ENCODE measurements at places on chromosomes 4 and X.

DNA sequence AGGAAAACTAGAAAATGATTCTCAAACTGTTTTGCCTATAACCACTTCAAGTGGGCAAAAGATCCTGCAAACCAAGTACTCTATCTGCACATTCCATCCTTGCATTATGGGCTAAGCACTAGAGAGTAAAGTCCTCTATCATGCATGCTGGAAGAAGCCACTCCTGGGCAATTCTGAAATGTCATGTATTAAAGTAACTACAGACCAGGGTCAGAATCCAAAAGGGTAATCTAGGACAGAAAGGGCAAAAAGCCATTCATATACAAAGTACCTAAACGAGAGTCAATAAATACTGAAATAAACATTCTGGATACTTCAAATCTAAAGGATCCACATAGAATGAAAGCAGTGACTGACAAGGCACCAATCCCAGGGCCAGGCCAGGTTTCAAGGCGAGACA is 1.0 kb downstream of the SNX12 start:
- no peak for DNase-seq

DNA sequence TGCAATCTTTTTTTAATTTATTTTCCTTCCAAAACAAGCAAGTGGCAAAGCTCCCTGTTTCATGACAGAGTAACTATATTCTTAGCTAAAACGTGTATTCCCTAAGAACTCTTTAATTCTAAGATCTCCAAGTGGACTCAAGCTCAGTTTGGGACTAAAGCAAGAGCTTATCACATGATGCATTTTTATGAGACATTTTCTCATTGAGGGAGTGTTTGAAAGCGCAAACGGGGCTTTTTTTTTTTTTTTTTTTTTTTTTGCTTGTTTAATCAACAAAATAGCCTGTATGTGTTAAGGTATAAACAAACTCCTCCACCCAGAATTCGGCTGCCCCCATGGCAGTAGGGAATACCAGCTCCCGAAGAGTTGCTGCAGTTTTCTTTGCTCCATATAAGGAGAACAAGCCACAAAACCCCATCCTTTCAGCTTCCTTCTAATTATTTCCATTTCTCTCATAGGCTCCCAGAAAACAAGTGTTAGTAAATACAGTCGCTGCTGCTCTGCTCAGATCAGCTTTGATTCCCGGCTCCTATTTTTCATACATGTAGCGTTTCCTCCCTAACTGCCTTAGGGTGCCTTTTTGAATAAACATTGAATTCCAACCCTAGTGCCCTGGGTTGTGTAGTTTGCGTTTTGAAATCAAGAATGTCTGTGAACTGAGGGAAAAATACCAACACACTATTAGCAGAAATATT is 669 bp upstream of the PPARGC1A start:
- DNase-seq: no peak

DNA sequence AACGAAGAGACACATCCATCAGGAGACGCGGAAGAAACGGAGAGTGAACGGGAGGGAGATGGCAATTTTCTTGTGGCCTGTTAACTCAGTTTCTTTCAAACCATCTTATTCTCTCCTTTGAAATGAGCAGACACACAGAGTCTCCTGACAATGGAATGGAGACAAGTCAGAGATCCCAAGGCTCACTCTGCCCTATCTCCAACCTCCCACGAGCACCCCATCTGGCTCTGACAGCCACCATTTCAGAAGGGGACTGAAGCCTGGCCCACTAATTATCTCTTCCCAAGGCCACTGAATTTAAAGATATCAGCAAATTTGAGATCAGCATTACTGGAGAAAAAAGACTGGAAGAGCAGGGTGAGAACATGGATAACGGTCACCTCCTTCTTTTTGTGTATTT is 215.6 kb downstream of the DHX15 start:
- no peak for DNase-seq

GRCh38 chr4:159764343-159764952 is 661.6 kb downstream of the RAPGEF2 start:
- peak; percentile 22 for DNase-seq

DNA sequence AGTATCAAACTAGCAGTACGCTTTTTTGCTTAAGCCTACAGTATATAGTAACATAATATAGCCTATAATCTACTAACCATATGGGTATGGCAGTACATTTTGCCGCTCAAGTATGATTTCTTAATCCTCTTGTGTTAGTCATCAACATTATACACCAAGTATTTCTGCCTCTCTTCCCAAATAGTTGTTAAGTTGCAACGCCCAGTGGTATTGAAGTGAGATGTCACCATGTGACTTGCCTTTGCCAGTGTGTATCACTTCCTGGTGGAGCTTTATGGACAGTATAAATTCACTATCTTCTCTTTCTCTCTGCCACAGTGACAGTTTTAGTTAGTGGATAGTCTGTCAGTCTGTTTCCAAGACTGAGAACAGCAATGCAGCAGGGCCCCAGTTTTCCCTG is 535.5 kb downstream of the PDHA2 start:
- DNase-seq: no peak

GRCh38 chr4:75633846-75634245 is 3.5 kb upstream of the CDKL2 start:
- DNase-seq: peak; percentile 59

- peak; percentile 21 for DNase-seq
Observed at GRCh38 chrX:24870143-24870542, 145.6 kb downstream of the ARX start.

GRCh38 chrX:152600853-152601633 is 36.7 kb upstream of the GABRQ start:
- no peak for DNase-seq

GRCh38 chr4:81605271-81605670 is 133.6 kb upstream of the RASGEF1B start:
- no peak for DNase-seq

GRCh38 chr4:163582703-163583102 is 88.2 kb downstream of the TMA16 start:
- no peak for DNase-seq

GRCh38 chrX:69182818-69183380 is 17.6 kb upstream of the PJA1 start:
- DNase-seq: no peak

GRCh38 chrX:121283921-121284320 is 236.5 kb downstream of the GLUD2 start:
- DNase-seq: no peak

GRCh38 chr4:858831-859451 is 33.0 kb upstream of the CPLX1 start:
- DNase-seq: no peak

GRCh38 chrX:131792789-131793462 is 230.2 kb upstream of the STK26 start:
- peak; percentile 98 for DNase-seq

GRCh38 chrX:129007631-129008030 is 515.7 kb downstream of the SMARCA1 start:
- no peak for DNase-seq

DNA sequence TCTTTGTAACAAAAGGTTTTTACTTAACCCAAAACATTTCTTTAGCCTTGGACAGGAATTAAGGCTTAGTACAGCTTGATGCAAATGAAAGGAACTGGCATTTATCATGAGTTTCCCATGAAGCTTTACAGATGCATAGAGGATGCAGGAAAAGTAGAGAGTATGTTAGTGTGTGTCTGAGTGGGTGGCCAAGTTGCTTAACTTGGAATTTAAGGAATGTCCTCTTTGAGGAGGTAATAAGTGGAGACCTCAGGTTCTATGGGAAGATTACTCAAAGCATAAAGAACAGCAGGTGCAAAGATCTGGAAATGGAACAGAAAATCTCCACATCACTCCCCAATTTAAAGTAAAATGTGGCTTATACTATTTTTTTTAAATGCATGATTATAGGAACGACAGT is 457.9 kb downstream of the KCNIP4 start:
- no peak for DNase-seq

GRCh38 chrX:102712981-102713625 is 855 bp downstream of the GPRASP2 start:
- DNase-seq: peak; percentile 72

DNA sequence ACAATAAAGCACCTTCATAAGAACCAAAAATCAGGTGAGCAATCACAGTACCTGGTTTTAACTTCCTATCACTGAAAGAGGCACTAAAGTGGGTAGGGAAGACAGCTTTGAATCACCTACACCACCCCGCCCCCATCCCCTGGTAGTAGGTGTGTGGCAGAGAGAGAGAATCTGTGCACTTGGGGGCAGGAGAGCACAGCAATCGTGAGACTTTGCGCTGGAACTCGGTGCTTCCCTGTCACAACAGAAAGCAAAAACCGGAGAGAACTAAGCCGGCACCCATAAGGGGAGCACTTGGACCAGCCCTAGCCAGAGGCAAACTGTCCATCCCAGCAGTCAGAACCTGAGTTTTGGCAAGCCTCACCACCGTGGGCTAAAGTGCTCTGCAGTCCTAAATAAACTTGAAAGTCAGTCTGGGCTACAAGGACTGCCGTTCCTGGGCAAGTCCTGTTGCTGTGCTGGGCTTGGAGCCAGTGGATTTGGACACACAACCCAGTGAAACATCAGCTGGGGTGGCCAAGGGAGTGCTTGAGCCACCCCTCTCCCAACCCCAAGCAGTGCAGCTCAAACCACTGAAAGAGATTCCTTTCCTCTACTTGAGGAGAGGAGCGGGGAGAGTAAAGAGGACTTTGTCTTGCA is 32.1 kb downstream of the NDUFB11 start:
- DNase-seq: peak; percentile 29

DNA sequence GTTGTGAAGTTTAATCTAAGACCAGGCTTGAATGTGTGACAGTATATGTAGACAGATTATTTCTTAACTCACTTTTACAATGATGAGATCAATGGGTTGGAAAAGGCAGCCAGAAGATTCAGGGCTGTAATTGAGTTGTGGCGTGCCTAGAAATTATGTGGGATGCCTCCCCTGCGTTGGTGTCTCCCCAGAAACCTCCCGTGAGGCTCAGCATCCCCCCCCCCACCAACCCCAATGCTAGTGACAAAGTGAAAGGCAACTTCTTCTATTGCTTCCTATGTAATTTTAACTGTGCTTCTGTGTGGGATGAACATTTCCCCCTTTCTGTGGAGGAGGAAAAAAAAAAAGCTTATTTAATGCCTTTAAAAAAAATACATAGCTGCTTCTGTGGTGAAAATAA is 297.9 kb downstream of the ARHGAP10 start:
- DNase-seq: no peak

- DNase-seq: no peak
Observed at GRCh38 chr4:19944806-19945205, 306.9 kb upstream of the SLIT2 start.

- DNase-seq: no peak
Observed at GRCh38 chr4:48195374-48195773, 61.3 kb upstream of the TXK start.

GRCh38 chrX:122203399-122203798 is 980.7 kb upstream of the GRIA3 start:
- no peak for DNase-seq

DNA sequence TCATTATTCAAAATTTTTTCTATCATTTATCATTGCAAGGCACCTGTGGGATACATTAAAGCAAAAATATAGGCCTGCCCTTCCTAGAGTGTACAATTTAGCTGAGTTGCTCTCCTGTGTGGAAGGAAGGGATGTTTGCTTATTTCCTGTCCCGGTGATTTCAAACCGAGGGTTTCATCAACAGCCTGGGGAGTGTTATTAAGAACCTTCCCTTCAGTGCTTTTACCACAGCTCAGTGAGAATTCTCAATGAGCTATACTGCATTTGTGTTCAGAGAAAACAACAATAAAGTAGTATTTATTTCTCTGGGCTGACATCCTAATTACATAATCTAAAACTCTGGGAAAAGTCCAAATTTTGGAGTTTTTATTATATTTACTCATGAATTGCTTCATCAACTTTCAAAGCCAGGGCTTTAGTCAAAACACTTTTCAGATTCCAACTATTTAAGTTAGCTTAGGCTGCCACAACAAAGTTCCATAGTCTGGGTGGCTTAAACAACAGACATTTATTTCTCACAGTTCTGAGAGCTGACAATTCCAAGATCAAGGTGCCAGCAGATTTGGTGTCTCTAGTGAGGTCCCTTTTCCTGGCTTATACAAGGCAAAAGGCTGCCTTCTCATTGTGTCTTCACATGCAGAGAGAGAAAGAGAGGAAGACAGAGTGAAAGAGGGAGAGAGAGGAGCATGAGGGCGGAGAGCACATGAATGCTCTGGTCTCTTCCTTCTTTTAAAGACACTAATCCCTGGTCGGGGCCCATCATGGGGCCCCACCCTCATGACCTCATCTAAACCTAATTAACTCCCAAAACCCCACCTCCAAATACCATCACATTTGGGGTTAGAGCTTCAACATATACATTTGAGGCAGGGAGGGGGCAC is 62.6 kb downstream of the MMRN1 start:
- no peak for DNase-seq

GRCh38 chr4:61583696-61584095 is 383.6 kb downstream of the ADGRL3 start:
- DNase-seq: peak; percentile 7

DNA sequence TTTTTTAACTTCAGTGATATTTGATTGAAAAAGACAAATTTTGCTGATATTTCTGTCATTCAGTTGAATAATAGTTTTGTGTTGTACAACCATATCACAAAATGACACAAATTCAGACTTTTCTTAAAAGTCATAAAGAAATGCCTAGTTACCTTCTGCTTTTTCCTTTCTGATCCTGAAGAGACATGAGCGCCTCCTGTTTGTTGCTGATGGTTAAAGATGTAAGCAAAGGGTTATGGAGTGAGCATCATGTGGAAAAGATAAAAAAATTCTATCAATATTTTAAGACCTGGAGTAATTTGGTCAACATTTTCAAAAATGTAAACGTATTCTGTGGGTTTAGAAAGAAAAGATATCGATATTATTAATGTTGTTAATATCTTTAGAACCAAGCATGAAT is 669.9 kb upstream of the NR3C2 start:
- DNase-seq: no peak

DNA sequence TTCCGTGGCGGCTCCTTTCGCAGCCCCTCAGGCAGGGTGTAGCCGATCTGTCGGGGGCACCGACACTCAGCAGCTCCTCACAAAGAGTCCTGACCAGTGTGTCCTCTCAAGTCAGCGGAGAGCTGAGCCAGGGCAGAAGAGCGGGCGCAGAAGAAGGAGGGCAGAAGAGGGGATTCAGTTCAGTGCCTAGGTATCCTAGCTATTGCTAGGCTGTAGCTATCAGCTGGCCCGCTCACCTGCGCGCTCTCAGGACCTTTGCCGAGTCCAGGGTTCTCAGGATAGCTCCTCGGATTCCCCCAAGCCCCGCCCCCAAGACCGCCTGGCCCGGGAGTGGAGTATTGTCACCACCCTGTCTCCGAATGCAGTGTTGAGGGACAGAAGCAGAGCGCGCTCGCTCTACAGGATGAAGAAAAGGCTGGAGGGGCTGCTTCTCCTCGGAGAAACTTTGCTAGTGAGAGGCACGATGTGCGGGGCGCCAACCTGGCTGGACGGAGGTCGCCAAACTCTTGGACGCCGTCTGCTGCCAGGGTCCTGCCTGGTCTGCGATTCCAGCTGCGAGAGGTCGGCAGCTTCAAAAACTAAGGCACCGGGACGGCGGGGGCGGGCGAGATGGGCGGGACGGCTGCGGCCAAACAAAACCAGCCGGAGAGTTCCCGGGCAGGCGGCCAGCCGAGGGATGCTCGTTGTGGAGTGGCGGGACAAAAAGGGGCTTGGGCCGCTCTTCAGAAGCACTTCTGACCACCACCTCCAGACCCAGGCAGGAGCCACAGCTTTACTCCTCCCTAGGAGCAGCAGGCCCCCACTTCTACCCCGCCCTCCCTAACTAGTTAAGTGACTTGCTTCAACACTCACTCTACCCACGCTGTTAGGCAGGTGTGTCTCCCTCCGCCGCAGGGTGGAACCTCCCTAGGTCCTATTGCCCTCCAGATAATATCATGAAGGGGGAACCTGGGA is at the start of gene XKRX:
XKRX (minus strand) TSS at position 258 of the 954 bp plus-strand sequence. CDS start 613 bp downstream, outside the sequence.
- DNase-seq: no peak

GRCh38 chr4:63894161-63894560 is 515.1 kb downstream of the TECRL start:
- DNase-seq: no peak

GRCh38 chr4:56786955-56787354 is 34.5 kb downstream of the SPINK2 start:
- DNase-seq: peak; percentile 49

Data from fibroblast of the aortic adventitia (primary cell).